Ecto neural progenitor cell (in vitro differentiated cells): ENCODE measurements at places on chromosomes 6 and 20.
A peak's percentile ranks its signal among the peaks of the same experiment; 100 is the strongest.

DNA sequence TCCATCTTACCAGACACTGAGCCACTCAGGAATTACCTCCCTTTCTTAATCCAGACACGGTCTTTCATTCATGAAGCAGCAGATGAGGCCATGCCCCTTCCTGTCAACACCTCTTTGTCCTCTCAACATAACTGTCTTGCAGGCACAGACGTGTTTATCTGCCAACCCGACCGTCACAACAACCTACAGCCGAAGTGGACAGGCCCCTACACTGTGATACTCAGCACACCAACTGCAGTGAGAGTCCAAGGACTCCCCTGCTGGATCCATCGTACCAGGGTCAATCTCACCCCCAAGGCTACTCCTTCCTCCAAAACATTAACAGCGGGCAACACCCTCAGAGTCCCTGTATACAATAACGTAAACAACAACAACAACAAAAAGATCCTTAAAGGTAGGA is 30.6 kb upstream of the ULBP3 start:
- DNase-seq: peak; percentile 33

GRCh38 chr6:86537292-86537861 is 400.0 kb upstream of the HTR1E start:
- no peak for DNase-seq

GRCh38 chr6:33794910-33795623 is 6.1 kb upstream of the LEMD2 start:
- no peak for DNase-seq

DNA sequence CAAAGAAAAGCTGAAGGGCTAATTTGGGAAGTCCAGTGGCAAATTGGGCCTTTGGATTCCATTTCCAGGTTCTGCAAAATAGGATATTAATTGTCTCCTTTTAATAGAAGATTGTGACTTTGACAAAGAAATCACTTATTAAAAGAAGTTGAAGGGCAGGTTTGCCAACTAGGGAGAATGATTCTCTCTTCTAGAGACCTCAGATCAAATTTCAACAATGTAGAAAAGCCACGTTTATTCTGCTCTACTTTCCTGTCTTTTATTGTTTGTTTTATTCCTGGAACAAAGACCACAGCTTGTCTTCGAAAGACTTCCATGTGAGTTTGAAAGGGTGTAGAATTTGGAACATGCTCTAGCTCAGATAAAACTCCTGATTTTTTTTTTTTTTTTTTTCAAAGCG is 65.5 kb upstream of the PRL start:
- no peak for DNase-seq

DNA sequence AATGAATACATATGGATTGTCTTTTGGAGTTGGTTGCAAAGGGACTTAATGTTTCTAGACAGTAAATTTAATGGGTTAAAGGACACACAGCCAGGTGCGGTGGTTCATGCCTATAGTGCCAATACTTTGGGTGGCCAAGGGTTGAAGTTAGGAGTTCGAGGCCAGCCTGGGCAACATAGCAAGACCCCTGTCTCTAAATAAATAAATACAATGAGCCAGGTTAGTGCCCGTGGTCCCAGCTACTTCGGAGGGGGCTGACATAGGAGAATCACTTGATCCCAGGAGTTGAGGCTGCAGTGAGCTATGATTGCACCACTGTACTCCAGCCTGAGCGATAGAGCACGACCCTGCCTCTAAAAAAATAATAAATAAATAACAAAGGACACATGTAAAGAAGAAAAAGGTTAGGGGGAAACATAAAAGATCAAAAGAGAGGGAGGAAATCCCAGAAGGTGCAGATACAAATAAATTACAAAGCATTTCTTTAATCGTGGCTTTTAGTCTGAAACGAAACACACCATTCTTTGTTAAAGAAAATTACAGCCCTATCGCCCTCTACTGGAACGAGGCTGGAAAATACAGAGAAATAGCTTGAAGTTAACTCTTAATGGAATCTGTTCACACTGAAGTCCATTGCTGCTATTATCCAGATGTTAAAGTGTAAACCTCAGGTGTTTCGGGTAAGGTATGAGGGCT is 42.6 kb upstream of the SCML4 start:
- DNase-seq: no peak

- DNase-seq: no peak
Measured at GRCh38 chr6:115078555-115078954, 735.7 kb upstream of the HS3ST5 start.

DNA sequence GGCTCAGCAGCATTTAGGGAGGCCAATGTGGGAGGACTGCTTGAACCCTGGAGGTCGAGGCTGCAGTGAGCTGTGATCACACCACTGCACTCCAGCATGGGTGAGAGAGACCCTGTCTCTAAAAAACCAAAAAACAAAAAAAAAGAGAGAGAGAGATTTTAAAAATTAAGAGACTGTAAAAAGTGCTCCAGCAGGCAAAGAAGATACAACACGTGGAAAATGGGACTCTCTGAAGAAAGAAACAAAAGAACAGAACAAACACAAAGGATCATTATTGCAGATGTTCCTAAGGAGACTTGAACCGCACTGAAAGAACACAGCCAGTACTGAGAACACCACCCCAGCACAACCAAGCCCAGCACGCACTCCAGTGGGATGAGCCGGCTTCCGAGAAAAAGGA is 74.2 kb downstream of the TAF4 start:
- DNase-seq: no peak

DNA sequence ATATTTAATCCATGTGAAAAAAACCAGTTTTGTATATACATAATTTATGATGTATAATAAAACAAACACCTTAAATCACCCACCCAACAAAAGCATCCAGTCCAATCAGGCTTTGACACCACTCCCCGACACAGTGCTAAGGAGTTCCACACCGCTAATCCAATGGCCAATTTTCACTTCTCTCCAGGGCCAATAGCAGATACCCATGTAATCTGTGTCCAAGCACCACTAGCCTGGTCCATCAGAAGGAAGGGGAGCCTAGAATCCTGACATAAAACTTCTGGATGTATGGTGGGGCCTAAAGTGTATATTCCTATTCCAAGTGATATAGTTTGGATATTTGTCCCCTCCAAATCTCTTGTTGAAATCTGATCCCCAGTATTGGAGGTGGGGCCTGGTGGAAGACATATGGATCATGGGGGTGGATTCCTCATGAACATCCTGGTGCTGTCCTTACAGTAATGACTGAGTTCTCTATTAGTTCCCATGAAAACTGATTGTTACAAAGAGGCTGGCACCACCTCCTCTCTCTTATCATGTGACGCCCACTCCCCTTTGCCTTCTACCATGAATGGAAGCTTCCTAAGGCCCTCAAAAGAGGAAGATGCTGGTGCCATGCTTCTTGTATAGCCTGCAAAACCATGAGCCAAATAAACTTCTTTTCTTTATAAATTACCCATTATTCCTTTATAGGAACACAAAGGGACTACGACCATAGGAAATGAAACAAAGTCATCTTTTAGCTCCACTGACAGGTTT is 20.8 kb downstream of the RALGAPA2 start:
- DNase-seq: no peak

GRCh38 chr20:51404297-51405060 is 138.0 kb downstream of the NFATC2 start:
- no peak for DNase-seq

DNA sequence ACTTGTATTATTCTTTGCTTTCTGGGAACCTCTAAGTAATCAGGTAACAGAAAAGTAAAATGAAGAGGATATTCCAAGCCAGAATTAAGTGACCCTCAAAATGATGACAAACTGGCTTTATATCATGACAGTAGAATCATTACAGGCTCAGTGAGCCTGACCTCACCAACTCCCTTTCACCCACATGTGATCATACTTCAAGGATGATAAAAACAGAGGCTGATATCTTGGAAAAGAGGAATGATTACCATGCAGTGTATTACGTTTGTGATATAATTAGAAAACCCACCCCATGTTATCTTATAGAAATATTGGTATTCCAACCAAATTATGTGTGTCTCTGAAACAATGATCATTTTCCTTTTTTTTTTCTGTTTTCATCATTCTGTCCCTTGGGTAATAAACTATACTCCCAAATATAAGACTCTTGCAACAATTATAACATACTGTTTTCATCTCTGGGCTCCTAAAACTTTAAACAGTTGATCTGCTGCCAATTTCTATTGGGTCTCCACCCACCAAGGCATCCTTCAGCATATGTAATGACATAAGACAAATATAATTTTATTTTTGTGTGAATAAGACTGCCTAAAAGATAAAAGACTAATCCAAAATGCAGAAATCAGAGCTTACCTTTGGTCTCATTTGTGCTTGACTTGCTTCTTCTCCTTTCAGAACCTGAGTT is 115.7 kb downstream of the DST start:
- DNase-seq: no peak

- no peak for DNase-seq
Measured at GRCh38 chr6:169324656-169325459, 71.2 kb upstream of the THBS2 start.

DNA sequence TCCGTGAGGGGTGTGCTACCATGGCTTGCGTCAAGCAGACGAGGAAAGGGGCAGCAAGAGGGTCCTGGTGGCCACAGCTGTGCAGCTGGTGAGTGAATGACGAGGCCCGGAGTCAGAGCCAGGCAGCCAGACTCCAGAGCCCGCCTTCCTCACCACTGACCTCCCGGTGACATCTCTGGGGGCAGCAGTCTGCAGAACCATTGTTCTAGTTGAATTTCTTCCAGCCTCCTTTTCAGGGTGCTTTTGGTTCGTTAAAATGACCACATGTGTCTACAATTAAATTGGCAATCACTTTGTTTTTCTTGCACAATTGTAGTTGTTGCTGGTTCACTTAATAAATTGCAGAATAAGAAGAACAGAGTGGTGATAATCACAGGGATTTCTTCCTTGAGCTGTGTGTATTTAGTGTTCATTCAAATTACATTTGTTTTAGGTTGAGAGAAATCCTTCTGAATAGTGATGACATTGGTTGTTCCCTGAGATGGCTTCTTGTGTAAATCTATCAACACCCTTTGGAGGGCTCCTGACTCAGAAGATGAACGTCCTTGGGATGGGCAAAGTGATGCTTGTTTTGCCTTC is 96.4 kb downstream of the TULP4 start:
- no peak for DNase-seq

DNA sequence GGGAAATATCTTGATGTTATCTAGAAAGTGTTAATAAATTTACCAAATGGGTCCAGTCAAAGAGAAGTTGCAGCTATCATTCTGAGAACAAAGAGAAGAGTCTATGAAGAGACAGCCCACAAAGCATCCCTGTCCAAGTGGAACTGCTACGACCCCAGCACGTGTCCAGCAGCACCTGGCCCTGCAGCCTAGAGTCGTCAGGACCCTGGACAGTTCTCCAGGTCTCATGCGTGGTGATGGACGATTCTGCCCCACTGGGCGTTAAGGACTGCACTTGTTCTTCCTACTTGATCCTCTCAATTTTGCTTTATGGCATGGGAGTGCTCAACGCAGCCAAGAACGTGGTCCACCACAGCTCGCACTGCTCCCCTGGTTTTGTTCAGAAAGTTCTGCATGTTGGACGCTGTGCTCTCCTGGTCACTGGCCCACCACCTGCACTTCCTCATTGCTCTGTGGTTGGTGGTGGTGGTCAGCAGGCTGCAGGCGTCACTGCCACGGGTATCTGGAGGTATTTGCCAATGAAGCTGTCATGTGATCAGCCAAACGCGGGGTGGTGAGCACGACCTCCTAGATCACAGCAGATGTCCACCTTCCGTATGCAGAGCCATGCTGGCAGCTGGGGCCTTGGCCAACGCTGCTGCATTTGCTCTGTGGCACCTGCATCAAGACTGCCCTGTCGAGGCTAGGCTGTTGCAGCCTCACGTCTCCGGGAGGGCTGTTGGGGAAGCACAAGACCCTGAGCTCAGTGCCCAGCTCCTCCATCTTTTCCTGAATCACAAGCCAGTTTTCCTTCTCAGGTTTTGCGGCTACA is 356.4 kb downstream of the CDH4 start:
- peak; percentile 74 for DNase-seq

GRCh38 chr6:13496513-13497190 is 9.3 kb upstream of the GFOD1 start:
- no peak for DNase-seq
